ENCODE measurements at places on chromosomes 2 and 18. TPM values are rescaled to one million over a fixed set of nuclear protein-coding genes. Genes with fewer than 3 reads are reported as not detected.

- DNase-seq, result no peak
Observed at GRCh38 chr2:50840341-50841124, 191.4 kb downstream of the NRXN1 start.

GRCh38 chr2:3253913-3254441 lies 123.6 kb downstream of the EIPR1 start:
- no peak for DNase-seq

DNA sequence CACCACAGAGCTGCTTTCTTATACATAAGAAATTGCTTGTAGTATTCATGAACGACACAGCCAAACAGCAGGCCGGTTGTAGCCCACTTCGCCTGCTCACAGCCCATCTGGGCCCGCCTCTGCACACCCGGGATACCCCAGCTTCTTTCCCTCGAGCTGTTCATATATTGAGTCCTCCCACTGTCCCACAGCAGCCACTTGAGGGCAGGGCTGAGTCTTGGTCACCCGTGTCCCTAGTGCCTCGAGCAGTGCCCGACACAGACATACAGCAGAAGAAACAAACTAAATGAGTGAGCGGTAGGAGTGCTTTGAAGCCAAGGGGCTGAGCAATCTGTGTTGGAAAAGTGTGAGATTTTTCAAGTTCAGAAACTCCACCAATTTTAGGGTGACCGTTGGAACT lies 251.4 kb downstream of the KLHL29 start:
- DNase-seq, result no peak

- no peak for DNase-seq
Observed at GRCh38 chr18:61955644-61956043, 62.8 kb upstream of the RNF152 start.

The ACADL gene
- total RNA-seq, result 32.4 TPM

The NTSR2 gene
- not detected for total RNA-seq
